ENCODE measurements at places on chromosomes 6 and 20.

- no peak for DNase-seq
Measured at GRCh38 chr6:6781172-6781872, 192.8 kb downstream of the LY86 start.

DNA sequence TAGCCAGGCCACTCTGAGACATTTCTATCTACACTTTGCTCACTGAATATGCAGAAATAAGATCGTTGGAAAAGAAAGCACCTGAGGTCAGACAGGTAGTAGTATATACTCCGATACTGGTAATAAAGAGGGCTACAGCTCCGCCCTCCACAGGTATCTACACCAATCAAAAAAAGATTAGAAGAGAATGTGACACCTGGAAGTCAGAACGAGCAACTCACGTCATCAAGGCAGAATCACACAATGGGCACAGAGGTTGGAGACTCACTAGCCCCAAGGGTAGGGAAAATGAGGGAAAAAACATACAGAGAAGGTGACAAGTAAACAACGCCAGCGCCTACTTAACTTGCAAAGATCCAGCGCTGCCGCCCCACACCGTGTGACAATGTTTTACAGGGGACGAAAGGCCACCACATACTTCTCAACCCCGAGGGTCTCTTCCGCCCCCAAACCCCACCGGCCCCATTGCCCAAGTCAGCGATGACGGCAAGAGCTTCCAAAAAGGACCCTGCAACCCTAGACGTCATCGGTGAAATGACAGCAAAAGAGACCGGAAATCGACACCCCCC, 653 bp downstream of the LMBRD1 start:
- no peak for DNase-seq

DNA sequence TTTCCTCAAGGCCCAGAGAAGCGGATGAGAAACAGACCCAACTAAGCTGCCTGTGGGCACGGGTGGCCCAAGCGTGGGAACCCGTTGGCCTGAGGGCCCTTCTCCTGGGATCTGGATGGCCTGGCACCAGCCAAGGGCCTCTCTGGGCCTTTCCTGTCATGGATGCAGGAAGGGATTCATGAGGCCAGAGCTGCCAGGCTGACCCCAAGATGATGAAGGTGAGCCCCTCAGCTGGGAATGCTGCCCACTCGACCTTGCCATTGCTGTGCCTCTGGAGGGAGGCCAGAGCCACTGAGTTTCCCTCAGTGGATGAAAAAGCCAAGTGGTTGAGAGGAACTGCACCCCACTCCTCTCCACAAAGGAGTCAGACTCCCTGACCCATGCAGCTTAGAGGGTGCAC, 171.2 kb downstream of the VEGFA start:
- no peak for DNase-seq

DNA sequence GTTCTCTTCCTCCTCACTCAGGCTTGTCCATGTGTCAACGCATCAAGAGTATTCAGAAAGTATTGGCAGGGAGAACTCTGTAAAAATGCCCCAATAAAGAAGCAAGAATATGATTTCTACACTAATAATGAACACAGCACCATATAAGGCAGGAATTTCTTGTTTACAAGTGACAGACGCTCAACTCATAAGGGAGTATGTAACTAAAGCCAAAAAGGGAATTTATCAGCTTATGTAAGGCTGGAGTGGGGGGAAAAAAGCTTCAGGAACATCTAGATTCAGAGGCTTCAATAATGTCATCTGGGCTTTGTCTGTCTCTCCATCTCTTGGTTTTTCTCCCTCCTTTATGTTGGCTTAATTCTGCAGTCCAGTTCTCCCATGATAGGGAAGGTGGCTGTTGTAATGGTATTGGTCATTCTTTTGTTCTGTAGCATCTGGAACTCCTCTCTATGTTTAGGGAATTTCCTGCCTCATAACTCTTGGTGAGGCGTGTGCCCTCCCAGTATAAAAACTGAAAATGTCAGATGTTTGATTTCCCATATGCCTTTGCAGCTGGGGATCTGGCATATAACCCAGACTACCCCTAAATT, 125.1 kb upstream of the COL21A1 start:
- DNase-seq: no peak

DNA sequence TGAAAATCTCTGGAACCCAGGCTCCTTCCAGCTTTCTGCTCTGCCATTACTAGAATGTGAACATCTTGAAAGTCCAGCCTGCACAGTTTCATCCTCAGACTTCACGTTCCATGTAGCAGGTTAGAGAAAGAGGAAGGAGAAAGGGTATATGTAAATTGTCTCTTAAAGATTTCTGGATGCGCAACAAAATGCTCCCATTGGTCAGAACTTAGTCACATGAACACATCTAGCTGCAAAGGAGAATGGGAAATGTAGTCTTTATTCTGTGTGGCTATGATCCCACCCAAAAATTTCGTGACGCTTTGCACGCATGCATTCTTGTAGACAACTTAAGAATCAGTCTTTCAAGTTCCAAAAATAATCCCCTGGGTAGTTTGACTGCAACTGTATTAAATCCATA, 46.4 kb upstream of the CHD6 start:
- no peak for DNase-seq
